ENCODE measurements at places on chromosomes 6 and 20.

- DNase-seq, result no peak
Observed at GRCh38 chr6:19994909-19995308, 157.7 kb downstream of the ID4 start.

DNA sequence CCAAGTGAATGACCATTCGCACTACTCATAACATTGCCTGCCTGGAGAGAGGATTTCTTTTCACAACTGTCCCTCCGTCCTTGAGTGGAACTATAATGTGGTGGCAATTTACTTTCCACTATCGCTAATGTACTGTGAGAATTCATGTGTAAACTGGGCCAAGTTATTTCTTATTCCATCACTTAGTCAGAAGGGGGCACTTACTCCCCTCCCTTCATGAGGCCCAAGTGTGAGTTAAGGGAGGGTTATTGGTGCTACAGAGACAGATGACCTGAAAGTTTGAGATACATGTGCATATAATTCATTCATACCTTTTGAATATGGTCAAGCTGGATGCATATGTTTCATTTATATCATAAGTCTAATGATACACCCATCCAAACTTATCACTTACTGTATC lies 65.2 kb upstream of the LOC128125822 start:
- DNase-seq, result no peak

GRCh38 chr20:50655311-50655880 lies 35.9 kb downstream of the RIPOR3 start:
- no peak for DNase-seq

DNA sequence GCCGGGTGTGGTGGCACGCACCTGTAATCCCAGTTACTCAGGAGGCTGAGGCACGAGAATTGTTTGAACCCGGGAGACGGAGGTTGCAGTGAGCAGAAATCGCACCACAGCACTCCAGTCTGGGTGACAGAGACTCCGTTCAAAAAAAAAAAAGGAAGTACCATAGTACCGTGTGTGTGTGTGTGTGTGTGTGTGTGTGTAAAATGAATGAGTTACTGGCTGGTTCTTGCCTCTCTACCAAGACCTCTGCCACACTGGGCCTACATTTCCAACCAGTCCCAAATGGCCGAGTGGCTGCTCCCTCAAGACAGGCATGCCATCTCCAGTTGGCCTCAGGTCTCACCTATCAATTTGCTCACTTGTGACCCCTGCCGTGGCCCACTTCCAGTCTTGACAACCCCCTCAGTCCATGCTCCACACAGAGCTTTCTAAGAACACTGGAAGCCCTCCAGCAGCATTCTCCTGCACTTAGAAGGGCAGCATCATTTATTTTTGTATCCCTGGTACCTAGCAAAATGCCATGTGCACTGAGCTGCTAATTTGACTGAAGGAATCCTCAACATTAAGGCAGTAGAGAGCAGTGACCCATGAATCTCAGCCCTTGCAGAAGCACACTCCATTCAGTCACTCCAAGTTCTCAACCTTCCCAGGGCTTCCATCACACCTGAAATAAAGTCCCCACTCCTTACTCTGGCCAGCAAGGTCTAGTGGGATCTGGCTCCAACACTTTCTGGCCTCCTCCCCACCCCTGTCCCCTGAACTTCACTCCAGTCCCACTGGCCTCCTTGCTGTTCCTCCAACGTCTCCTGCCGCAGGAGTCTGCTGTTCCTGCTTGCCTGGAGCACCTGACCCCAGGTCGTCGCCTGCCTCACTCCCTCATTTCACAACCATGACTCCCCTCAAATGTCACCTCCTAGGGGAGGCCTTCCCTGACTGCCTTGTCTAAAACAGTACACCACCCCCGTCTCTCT lies 29.9 kb downstream of the COX4I2 start:
- DNase-seq, result no peak

DNA sequence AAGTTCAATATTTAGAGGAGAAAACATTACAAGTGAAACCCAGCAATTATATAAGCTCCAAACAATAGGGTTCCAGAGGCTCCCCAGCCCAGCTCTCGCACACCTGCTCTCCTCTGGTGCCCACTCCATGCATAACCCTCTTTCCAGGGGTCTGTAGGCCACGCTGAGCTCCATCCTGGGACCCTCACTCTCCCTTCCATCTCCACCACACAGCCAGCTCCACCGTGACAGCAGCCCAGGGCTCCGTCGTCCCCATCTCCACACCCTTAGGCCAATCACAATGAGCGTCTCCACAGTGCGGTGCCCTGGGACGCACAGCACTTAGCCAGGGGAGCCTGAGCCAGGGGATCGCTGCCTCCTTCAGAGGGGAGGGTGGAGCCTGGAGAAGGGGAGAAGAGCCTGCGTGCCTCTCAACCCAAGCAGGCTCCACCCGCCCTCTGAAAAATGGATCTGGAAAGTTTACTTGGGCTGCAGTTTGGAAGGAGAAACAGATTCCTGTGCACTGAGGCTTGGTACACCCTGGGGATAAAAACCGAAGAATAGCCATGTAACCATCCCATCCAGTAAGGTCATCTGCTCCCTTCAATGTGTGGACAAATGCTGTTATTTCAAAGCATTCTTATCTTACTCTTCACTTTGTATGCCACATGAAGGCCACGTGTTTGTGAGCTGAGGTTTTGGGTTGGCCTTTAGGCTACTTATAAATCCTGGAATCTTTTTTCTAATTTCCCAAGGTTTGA lies 72.4 kb upstream of the GGTLC1 start:
- no peak for DNase-seq

GRCh38 chr6:111416529-111416928 lies 66.5 kb downstream of the REV3L start:
- no peak for DNase-seq

DNA sequence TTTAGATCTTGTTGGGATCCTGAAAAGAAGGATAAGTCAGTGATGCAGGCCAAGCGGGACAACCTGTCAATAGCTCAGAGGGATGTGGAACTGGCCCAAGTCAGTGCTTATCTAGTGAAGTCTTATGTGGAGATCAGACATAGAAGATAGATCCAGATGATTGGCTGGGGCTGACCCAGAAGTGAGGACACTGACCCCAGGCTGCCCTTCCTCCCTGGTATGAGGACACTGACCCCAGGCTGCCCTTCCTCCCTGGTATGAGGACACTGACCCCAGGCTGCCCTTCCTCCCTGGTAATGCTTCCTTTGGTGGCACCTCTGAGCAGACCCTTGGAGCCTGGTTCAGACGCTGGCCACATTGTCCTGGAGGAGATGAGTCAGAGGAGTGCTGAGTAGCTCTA lies 159.7 kb downstream of the PHACTR3 start:
- no peak for DNase-seq

- DNase-seq, result no peak
Observed at GRCh38 chr6:2497922-2498623, 252.6 kb downstream of the MYLK4 start.

Data from activated T-helper 9 cell treated with anti-CD3 and anti-CD28 coated beads, Interleukin-2, amount 50 U/mL, for 16 hours (primary cell).